ENCODE measurements at places on chromosomes 5 and 9. TPM values are rescaled to one million over a fixed set of nuclear protein-coding genes. Genes with fewer than 3 reads are reported as not detected.
A peak's percentile ranks its signal among the peaks of the same experiment; 100 is the strongest.

- DNase-seq = no peak
Observed at GRCh38 chr9:35748242-35748857, 678 bp downstream of the GBA2 start.

DNA sequence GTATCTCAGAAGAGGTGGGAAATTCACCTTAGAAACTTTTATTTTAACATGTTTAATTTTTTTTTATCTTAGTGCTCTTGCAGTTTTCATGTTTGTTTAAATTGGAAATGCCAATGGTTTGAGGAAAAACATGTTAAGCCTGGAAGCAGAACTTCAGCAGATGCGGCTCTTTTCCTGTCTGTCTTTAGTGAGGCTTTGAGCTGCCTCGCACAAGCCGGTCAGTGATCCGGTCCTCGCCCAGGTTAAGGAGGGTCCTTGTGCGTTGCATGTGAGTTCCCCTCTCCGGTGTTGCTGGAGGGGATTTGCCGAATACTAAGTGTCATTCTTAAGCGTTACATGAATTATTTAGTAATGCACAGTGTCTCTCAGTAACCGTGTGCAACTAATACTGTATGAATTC lies 9.4 kb upstream of the PLEKHG4B start:
- DNase-seq = peak; percentile 40

DNA sequence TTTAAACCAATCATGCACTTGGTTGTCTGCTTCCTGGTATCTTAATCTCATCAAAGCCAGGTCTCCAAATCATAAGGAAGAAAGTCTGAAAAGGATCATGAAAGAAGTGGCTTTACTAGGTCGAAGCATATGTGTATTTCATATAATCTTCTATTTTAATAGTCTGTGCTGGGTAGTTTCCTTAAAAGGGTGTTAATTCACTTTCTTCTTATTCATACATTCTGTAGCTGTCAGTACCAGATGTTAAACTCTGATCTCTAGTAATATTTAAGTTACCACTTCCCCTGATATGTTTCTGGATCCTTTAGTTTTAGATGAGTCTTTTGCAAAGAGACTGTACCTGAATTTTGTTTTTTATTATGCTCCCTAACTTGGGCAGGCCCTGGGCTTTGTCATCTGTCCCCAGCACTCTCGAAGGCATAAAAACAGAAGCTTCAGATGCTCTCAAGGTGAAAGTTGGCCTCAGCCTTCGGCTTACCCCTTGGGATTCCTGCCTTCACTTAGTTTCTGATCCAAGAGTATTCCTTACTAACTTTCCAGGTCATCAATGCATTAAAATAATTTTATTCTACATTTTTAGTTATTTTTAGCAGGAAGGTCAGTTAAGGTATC lies 15.0 kb upstream of the LNPEP start:
- DNase-seq = no peak

DNA sequence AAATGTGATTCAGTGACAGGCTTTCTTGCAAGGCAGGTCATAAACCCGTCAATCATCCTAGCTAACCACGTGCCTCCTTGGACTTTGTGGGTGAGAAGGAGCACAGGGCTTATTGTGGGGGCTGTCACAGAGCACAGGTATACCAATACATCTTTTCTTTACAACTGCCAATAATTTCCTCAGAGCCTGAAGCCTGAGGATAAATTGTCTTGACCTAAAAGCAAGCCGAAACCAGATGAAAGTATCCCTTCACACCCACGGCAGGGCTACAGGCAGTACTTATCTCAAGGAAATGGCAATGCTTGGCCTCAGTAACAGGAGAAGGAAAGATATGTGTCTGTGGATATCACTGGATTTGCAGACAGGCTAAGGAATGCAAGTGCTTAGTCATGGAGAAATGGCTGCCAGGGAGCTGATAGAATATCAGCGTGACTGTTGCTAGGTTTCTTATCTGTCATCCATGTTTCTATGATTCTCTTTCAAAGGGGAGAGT lies 90.3 kb upstream of the ZNF366 start:
- no peak for DNase-seq

- DNase-seq = no peak
Observed at GRCh38 chr5:30781643-30782042, 411.8 kb upstream of the CDH6 start.

RXFP3 gene
- not detected for total RNA-seq

TRMT10B gene
- total RNA-seq = 2.5 TPM

Measured in right atrium auricular region (tissue), 2 donors.